ENCODE measurements at places on chromosomes 6 and 20.

- DNase-seq, result no peak
- no peak overlapping the region for H3K4me3 ChIP-seq
- H3K4me1 ChIP-seq, result no peaks in the 10 kb centered on the region
- H3K36me3 ChIP-seq, result no peaks in the 10 kb centered on the region
- H3K27ac ChIP-seq, result no peak overlapping the region
- H3K27me3 ChIP-seq, result no peaks in the 10 kb centered on the region
These were observed 464.9 kb upstream of the SOX4 start for GRCh38 chr6:21128601-21129000.

DNA sequence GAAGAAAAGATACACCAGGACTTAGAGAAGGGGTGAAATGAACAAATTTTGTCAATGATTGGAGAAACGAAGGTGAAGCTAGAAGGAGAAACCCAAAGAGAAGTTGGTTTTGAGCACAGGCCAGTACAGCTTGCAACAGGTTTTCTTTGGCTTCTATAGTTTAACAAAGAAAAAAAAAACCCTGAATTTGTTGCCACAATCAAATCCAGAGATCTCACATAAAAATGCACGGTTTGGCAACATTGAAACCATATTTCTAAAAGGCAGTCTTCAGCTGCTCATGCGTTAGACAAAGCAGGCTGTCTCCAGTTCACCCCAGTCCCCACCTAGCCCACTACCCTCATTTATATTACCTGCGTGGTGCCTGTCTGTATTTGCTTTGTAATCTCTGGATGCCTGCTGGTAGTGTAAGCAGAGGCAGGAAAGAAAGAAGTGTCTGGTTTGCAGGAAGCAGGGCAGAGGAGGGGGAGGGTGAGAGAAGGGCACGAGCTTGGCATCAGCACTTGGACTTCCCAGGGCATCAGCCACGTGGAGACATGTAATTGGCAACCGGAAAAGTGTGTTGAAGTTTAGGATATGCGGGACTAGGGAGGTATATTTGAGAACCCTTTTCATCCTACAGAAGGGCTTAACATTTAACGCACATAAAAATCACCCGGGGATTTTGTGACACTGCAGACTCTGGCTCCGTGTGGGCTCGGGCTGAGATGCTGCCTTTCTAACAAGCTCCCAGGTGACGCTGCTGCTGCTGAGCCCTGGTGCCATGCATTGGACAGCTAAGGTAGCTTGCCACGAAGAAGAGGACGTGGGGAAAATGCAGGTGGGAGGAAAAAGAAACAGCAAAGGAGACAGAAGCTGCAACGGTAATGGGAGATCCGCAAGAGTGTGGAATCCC, 14.4 kb downstream of the PFDN4 start:
- no peak for DNase-seq
- H3K27me3 ChIP-seq, result no peaks in the 10 kb centered on the region
- peak overlapping the region; percentile 2 for H3K27ac ChIP-seq
- H3K36me3 ChIP-seq, result no peaks in the 10 kb centered on the region
- peaks cover 17% of the 10 kb centered on the region for H3K4me1 ChIP-seq

DNA sequence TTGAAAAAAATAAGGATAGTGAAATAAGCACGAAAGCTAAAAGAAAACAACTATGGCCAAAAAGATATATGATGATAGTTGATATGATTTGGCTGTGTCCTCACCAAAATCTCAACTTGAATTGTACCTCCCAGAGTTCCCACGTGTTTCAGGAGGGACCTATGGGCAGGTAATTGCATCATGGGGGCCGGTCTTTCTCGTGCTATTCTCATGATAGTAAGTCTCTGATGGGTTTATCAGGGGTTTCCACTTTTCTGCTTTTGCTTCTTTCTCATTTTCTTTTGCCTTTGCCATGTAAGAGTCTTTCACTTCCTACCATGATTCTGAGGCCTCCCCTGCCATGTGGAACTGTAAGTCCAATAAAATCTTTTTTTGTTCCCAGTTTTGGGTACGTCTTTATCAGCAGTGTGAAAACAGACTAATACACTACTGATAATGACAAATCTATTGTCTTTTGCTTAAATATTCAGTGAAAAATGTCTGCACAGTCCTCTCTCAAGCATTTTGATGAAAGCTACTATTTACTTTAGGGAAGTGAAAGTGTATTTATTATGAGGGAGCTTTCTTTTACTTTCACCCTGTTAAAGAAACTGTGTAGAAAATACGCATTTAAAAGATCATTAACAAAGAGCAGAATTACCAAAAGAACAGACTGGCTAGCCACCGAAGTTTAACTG, 389.1 kb downstream of the HTR1B start:
- no peaks in the 10 kb centered on the region for H3K4me1 ChIP-seq
- no peaks in the 10 kb centered on the region for H3K27me3 ChIP-seq
- H3K27ac ChIP-seq, result no peak overlapping the region
- no peak overlapping the region for H3K4me3 ChIP-seq

DNA sequence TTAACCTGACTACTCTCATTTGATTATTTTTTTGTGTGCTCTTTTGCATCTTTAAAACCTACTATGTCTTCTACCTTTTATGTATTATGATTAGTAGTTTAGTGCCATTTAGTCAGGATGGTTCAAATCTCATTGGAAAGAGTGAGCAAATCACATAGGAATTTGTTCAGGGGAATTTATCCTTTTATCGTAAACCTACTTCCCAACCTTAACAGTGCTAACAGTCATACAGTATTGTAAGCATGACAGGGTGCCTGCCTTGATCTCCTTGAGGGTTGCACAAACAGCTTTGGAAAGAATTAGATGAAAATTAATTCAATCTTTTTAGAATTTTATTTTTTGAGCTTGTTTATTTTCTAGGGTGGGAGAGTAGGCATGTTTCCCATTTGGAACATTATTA, 18.3 kb downstream of the RNF8 start:
- DNase-seq, result no peak
- no peak overlapping the region for H3K4me3 ChIP-seq
- H3K36me3 ChIP-seq, result peaks cover 21% of the 10 kb centered on the region
- peaks cover 9% of the 10 kb centered on the region for H3K4me1 ChIP-seq

DNA sequence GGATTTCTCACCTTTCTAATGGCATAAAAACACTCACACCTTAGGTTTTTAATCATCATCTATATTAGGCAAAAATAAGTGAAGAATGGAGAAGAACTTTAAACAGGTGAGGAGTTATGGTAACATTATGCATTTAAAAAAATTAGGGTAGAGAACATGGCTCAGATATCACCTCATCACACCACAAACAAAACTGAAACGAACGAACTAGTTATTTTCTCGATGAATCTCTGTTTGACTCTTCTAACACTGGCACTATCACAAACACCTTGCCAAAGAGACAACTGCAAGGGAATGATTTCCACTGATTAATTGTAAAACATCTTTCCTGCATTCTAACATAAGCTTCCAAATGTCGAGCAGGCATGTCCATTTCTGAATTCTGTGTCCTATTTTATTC, 286.1 kb upstream of the GJE1 start:
- H3K4me3 ChIP-seq, result peak overlapping the region; percentile 43
- H3K27ac ChIP-seq, result peak overlapping the region; percentile 18
- H3K27me3 ChIP-seq, result no peaks in the 10 kb centered on the region
- DNase-seq, result no peak
- peaks cover 19% of the 10 kb centered on the region for H3K4me1 ChIP-seq

DNA sequence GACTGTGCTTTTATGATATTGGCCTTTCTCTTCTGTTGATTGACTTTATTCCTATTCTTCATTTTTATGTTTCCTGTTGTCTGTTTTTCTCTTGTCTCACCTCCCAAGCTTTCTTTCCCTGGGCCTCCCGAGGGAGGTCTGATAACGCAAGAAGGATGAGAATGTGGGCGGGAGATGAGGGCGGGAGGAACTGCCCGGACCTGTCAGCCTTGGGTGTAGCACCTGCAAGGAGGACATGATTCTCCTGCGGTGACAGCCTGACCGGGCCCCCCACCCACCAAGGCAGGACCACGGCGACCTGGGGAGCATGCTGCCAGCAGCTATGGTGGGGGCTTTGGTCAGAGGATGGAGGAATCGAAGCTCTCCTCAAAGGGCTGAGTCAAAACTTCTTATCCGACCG, 86.9 kb downstream of the PLEKHG1 start:
- H3K27ac ChIP-seq, result no peak overlapping the region
- DNase-seq, result no peak
- no peaks in the 10 kb centered on the region for H3K36me3 ChIP-seq
- H3K4me1 ChIP-seq, result no peaks in the 10 kb centered on the region
- H3K4me3 ChIP-seq, result no peak overlapping the region

GRCh38 chr6:30795549-30796293, 51.4 kb upstream of the IER3 start:
- DNase-seq, result no peak
- no peak overlapping the region for H3K4me3 ChIP-seq
- H3K27ac ChIP-seq, result no peak overlapping the region
- H3K27me3 ChIP-seq, result no peaks in the 10 kb centered on the region
- peaks cover 8% of the 10 kb centered on the region for H3K4me1 ChIP-seq

GRCh38 chr20:50020288-50020687, 37.5 kb downstream of the SNAI1 start:
- no peak for DNase-seq
- peaks cover 8% of the 10 kb centered on the region for H3K4me1 ChIP-seq
- H3K36me3 ChIP-seq, result no peaks in the 10 kb centered on the region
- no peak overlapping the region for H3K4me3 ChIP-seq
- no peak overlapping the region for H3K27ac ChIP-seq

DNA sequence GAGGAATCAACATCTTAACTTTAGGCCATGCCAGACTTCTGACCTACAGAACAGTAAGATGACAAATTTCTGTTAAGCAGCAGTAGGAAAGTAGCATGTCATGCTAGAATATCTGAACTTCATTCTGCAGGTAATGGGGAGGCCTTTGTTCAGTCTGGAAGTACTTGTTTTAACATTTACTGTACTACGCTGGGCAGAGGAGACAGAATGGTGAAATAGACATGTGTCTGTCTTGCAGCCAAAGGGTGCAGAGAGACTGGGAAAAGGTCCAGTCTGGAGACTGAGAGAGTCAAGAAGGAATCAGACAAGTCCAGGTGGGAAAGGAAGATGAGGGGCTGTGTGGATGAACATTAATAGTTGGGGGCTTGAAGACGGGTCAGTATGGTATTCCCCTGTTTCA, 17.5 kb upstream of the ZBTB2 start:
- peak overlapping the region; percentile 50 for H3K27ac ChIP-seq
- no peak for DNase-seq
- no peak overlapping the region for H3K4me3 ChIP-seq
- H3K4me1 ChIP-seq, result peaks cover 19% of the 10 kb centered on the region
- no peaks in the 10 kb centered on the region for H3K27me3 ChIP-seq
- peaks cover 20% of the 10 kb centered on the region for H3K36me3 ChIP-seq

DNA sequence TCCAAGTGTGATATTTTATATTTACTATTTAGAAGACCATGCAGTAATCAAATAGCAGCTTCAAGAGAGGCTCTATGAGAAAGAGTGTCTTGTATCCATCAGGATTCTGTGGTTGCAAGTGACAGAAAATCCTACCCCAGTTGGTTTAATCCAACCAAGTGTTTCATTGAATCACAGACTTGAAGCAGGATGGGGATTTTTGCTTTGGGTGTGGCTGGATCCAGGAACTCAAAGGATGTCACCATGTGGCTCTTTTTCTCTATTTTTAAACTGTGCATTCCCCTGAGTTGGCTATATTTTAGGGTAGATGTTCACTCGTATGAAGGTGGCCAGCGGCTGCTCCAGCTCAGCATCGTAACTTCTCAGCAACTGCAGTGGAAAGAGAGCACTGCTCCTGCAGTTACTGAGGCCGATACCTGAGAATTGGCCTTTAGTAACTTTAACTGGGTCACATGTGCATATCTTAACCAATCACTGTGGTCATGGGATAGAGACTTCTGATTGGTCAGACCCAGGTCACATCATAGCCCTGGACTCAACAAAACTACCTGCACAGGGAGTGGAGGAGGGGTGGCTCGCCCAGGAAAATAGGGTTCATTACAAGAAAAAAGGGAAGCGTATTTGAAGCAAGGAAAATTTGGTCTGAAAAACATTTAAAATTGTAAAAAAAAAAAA, 396.1 kb upstream of the SULF2 start:
- no peaks in the 10 kb centered on the region for H3K4me1 ChIP-seq
- no peak overlapping the region for H3K27ac ChIP-seq
- DNase-seq, result no peak
- H3K36me3 ChIP-seq, result no peaks in the 10 kb centered on the region

DNA sequence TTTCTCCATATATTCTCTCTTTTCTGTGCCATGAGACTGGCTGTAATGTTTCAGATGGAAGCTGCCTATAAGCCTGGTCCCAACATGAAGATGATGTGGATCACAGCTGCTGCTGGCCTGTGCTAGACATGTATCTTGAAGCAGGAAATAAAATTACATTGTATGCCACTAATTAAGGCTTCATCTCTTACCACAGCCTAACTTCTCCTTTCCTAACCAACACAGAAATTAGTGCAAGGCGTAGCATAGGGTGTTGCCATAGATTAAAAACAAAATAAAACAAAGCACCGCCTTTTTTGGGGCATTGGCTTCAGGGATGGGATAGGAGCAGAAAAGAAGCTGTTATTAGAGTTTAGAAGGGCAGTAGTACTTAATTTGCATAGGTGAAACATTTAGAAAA, 4.7 kb upstream of the SLC17A4 start:
- H3K4me3 ChIP-seq, result no peak overlapping the region
- no peaks in the 10 kb centered on the region for H3K4me1 ChIP-seq
- H3K36me3 ChIP-seq, result no peaks in the 10 kb centered on the region
- DNase-seq, result no peak
- H3K27ac ChIP-seq, result no peak overlapping the region
- peaks cover 19% of the 10 kb centered on the region for H3K27me3 ChIP-seq

DNA sequence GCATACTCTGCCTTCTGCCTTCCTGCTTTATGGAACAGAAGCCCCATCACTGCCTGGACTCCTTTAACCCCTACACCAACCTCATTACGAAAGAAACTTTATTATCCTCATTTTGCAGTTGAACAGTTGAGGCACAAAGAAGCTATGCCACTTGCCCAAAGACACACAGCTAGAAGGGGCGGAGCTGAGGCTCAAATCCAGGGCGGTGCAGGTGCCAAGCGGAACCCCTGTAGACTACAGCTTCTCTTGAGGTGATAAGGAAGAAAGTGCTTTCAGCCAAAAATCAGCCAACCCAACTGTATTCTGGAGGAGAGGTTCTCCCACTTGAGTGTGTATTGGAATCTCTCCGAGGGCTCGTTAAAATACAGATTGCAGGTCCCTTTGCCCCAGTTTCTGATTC, 90.5 kb downstream of the PRND start:
- no peak for DNase-seq
- peak overlapping the region; percentile 100 for H3K27ac ChIP-seq
- H3K27me3 ChIP-seq, result no peaks in the 10 kb centered on the region
- H3K4me3 ChIP-seq, result peak overlapping the region; percentile 94
- H3K4me1 ChIP-seq, result peaks cover 42% of the 10 kb centered on the region
- H3K36me3 ChIP-seq, result no peaks in the 10 kb centered on the region

- H3K4me3 ChIP-seq, result no peak overlapping the region
- H3K36me3 ChIP-seq, result peaks cover 13% of the 10 kb centered on the region
- DNase-seq, result no peak
- no peaks in the 10 kb centered on the region for H3K4me1 ChIP-seq
- no peaks in the 10 kb centered on the region for H3K27me3 ChIP-seq
- H3K27ac ChIP-seq, result no peak overlapping the region
These were observed 17.1 kb downstream of the GFRA4 start for GRCh38 chr20:3646067-3646440.

- no peaks in the 10 kb centered on the region for H3K36me3 ChIP-seq
- no peak overlapping the region for H3K4me3 ChIP-seq
- no peak for DNase-seq
- H3K27ac ChIP-seq, result no peak overlapping the region
- H3K27me3 ChIP-seq, result peaks cover 2% of the 10 kb centered on the region
These were observed 11.5 kb downstream of the SRXN1 start for GRCh38 chr20:641516-641875.

GRCh38 chr6:12504325-12504966, 212.1 kb upstream of the PHACTR1 start:
- H3K27me3 ChIP-seq, result peaks cover 3% of the 10 kb centered on the region
- H3K36me3 ChIP-seq, result no peaks in the 10 kb centered on the region
- no peak for DNase-seq
